NCI-H345 (cell line): ENCODE measurements at places on chromosomes 6 and 20.

DNA sequence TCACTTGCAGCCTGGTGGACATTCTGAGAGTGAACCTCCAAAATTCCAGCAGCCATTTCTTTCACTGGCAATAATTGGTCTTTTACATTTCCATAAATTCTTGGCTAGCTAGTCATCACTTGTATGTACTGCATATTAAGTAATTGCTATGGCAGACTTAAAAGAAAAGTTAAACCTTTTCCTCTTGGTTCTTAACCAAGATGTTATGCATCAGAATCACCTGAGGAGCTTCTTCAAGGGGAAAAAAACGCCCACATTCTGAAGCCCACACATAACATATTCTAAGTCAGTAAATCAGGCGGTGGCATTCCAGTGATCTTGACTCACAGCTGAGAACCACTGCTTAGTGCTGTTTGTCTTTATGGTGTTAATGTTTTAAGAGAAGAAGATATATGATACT lies 37.0 kb downstream of the CDC40 start:
- DNase-seq: no peak

DNA sequence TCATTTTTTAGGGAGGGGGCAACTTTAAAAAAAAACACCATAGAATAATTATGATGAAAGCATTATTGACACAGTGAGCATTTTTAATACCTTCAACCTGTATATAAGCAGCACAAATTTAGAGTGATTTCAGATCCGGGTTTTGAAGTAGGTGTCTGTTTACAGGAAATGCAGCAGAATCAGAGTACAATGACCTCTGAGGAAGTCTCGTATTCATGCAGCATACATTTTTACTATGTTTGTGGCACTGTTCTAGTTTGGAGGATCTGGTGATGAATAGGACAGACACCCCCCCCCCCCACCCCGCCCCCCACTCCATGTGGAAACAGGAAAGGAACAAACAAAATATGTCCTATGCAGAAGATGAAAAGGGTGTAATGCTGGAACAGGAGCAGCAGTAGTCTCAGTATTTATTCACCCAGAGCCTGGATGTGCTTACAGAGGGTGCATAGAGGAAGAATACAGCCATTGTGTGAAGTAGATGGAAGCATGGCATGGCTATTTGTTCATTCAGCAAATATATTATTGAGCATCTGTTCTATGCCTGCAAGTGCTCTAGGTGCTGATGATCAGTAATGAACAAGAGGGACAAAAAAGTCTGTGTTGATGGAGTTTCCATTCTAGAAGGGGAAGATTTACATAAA lies 19.7 kb downstream of the VAPB start:
- peak; percentile 27 for DNase-seq

GRCh38 chr20:286508-286907 lies 4.0 kb downstream of the C20orf96 start:
- DNase-seq: no peak

DNA sequence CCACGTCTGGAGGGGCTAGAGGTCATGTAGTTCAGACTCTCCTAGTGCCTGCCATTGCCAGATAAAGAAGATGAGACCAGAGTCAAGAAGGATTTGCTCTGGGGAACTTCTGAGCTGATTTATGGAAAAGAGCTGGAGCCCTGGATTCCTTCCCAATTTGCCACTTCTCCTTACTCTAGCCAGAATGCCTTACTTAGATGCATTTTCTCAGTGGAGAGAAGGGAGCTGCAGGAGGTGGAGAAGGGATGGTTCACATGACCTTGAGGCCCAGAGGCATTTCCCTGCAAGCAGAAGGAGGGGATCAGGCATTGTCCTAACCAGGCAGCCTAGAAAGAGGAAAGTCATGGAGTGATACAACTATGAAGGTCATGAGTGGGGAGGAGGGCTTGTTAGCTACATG lies 122.2 kb downstream of the UNC5CL start:
- no peak for DNase-seq

DNA sequence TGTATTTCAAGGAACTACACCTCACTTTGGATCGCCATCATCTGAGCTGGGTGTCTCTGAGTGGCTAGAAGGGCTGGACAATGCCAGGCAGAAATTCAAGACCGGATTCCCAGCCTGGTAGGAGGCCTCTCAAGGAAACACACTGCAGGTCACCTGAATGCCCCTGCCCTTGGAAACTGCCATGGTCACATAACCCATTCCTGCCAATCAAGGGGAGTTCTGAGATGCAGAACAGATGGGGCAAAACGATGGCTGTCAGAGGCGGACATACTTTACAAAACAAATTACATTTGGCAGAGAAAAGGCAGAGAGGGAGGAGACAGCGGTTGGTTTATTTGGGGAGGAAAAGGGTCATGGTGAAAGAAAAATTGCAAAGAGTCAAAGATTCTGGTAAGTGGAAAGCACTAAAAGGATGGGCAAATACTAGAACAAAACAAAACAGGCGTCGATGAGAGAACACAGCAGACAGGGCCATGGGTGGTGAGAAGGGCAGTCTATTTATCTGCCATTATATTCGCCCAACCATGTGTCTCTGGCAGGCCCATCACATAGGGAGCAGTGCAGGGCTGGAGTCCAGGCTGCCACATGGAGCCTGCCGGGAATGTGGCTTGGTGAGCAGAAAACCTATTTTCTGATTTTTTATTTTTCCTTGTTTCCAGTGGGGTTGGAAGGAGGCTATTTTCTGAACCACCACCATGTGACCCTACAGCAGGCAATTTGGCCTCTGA lies 13.5 kb downstream of the BEND3 start:
- DNase-seq: no peak

GRCh38 chr6:63816982-63817436 lies 181.4 kb downstream of the PHF3 start:
- peak; percentile 46 for DNase-seq

GRCh38 chr20:17622086-17622850 lies 52.4 kb downstream of the DSTN start:
- DNase-seq: no peak

DNA sequence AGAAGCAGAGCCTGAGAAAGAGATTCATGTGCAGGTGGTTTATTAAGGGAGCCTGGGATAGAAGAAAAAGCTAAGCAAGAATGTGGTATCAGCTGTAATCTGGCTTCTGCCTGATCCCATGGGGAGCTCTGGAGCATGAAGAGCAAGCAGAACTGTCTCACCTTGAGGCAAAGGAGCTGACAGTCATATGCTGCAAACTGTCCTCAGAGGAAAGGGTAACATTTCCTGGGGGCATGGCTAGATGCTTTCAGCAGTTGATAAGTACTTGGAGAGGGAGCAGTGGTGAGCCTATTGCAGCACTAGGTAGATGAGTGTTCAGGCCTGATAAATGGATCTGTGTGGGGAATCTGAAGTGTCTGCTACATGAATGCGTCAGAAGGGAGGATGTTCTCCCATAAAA lies 621.5 kb upstream of the BTBD3 start:
- no peak for DNase-seq

GRCh38 chr6:111620169-111620568 lies 14.5 kb upstream of the TRAF3IP2 start:
- DNase-seq: no peak

DNA sequence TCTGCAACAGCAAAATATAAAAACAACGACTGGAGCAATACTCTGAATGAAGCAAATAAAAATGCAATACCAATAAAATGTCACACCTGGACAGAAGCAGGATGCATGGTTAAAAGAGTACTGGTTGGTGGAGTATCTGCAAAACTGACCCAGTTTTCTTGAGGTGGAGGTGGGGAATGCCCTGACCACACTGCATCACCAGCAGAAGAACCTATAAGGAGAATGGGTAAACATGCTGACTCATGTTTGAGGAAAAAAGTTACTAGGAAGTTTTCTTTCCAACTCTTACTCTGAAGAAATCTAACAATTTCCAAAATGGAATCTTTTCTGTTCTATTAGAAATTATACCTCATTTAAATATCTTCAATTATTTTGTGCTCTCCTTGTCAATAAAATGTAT lies 43.6 kb downstream of the REPS1 start:
- no peak for DNase-seq

- DNase-seq: no peak
Measured at GRCh38 chr6:101486124-101486523, 92.6 kb downstream of the GRIK2 start.

- no peak for DNase-seq
Measured at GRCh38 chr20:63044605-63045004, 37.8 kb upstream of the BHLHE23 start.
